Activated CD4-positive, alpha-beta memory T cell treated with anti-CD3 and anti-CD28 coated beads, Interleukin-2, amount 10 ng/mL, durations not matched to agents 7 days and 5 days (primary cell): ENCODE measurements at places on chromosomes 4 and X. TPM values are rescaled to one million over a fixed set of nuclear protein-coding genes. Genes with fewer than 3 reads are reported as not detected.

BEX1 gene
- total RNA-seq, result not detected

DNA sequence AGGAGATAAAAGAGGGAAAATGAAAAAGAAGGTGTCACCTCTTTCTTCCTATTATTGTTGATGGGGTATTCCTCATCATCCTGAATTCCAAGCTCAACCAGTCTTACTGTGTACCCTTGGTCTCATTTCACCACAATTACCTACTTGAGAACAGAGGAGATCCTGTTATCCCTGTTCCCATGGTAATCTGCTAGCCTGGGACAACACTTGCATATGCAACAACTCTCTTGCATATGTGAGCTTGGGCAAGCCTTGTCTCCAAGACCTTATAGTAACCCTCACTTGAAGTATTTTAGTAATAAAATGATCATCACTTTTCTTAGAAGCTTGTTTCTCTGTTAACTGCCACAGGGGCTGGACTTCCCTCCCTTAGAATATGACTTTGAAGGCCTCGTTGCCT, 253.7 kb downstream of the NAP1L3 start:
- DNase-seq, result no peak

- DNase-seq, result no peak
These were observed 376.7 kb downstream of the GPM6A start for GRCh38 chr4:175435381-175435783.

- no peak for DNase-seq
These were observed 80.2 kb upstream of the LHFPL1 start for GRCh38 chrX:112759966-112760365.

- no peak for DNase-seq
These were observed 118.8 kb upstream of the ANXA10 start for GRCh38 chr4:167973513-167973912.

DNA sequence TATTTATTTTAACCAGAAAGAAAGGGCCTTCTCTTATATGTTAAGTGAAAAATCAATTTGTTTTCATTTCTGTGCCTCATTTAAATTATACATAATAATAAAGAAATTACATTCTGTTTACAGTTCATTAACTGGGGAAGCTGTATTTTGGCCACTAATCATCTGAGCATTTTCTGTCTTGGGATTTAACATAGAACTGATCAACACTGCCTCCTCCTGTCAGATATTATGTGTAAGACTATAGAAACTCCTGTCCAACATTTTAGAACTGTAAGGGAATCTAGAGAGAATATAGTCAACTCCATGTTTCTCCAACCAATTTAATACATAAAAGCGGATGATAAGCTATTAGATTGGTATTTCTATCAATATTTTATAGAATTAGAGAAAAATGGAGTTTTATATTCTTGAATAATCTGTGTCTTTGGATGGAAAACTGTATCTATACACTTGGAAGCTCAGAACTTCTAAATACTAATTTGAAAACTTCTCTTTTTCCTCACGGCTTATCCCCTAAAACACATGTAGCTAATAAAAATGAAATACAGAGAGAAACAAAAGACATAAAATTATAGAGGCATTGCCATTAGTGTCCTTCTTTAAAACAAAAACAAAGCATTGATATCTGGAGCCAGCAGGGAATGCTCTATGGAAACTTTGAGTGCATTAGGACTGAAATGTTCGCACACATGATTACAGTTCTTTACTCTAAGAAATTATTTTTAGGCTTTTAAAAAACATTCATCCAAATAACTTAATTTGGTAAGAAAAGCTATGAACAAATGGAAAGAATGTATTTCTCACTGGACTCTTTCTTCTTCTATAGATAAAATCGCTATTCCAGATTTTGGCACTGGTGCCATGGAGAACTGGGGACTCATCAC, 33.1 kb downstream of the ENPEP start:
- no peak for DNase-seq
